ENCODE measurements at places on chromosomes 7 and 10. TPM values are rescaled to one million over a fixed set of nuclear protein-coding genes. Genes with fewer than 3 reads are reported as not detected.
A peak's percentile ranks its signal among the peaks of the same experiment; 100 is the strongest.

The RAB19 gene
- 0.49 TPM for total RNA-seq

The INSYN2A gene
- total RNA-seq: 0.30 TPM

The AKR1D1 gene
- total RNA-seq: not detected

The LIPM gene
- total RNA-seq: 17.1 TPM

The LRRN3 gene
- total RNA-seq: 2.5 TPM

The FAM25C gene
- not detected for total RNA-seq

The WEE2 gene
- 0.10 TPM for total RNA-seq

The CALHM1 gene
- not detected for total RNA-seq

The TRIM73 gene
- total RNA-seq: 1.7 TPM

The CACNA2D1 gene
- total RNA-seq: 54.4 TPM

The FZD8 gene
- total RNA-seq: 7.6 TPM

GRCh38 chr10:24908793-24909423, 43.5 kb downstream of the PRTFDC1 start:
- DNase-seq: no peak

GRCh38 chr10:75568450-75569130, 137.2 kb downstream of the LRMDA start:
- DNase-seq: no peak

- no peak for DNase-seq
Measured at GRCh38 chr10:9274206-9274755, 1219.8 kb downstream of the GATA3 start.

GRCh38 chr10:22666287-22667092, 47.9 kb downstream of the PIP4K2A start:
- no peak for DNase-seq

DNA sequence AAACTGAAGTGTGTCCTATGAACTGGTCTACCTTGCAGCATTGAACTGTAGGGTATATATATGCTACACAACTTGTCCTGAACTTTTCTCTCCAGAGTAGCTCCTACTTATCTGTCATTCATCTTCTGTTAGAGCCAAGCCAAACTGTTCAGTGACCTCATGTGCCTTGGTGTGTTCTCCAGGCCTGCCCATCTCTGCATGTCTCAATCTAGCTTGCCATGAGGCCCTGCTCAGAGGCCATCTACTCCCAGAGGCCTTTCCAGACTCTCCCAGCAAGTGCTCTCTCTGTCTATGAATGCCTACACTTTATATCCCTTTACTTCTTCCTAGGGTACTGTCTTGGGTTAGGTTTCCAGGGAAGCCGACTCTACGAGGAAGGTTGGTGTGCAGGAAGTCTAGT, 99.8 kb upstream of the MTPN start:
- no peak for DNase-seq

DNA sequence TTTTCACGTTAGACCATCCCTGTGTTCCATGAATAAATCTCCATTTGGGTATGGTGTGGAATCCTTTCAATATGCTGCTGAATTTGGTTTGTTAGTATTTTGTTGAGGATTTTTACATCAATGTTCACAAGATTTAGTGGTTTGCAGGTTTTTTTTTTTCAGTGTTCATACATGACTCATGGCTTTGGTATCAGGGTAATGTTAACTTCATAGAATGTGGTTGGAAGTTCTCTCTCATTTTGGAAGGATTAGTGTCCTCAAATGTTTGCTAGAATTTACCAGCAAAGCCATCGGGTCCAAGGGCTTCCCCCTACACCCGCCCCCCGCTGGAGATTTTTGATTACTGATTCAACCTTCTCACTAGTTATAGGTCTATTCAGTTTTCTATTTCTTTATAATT, 398.0 kb downstream of the NXPH1 start:
- DNase-seq: no peak

DNA sequence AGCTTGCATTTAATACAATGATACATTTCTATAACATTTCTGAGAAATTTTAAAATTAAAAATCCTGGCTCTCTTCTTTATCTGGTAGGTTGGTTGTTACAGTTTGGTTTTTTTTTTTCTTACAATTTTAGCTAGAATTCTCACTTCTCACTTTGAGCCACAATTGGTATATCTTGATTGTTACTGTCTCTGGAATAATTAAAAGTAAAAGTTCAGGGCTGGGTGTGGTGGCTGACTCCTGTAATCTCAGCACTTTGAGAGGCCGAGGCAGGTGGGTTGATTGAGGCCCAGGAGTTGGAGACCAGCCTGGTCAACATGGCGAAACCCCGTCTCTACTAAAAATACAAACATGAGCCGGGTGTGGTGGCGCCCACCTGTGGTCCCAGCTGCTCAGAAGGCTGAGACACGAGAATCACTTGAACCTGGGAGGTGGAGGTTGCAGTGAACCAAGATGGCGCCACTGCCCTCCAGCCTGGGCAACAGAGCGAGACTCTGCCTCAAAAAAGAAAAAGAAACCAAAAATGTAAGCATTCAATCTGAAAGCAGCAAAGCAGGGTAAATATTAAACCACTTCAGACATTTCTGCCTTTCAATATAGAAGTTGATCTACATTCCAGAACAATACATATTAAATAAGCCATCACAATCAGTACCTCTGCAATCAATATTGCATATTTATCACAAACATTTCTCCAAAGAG, 88.6 kb upstream of the PFKP start:
- DNase-seq: no peak

- DNase-seq: no peak
Measured at GRCh38 chr10:125161707-125162119, 1.4 kb upstream of the CTBP2 start.

- DNase-seq: no peak
Measured at GRCh38 chr7:25095516-25096345, 29.3 kb downstream of the CYCS start.

DNA sequence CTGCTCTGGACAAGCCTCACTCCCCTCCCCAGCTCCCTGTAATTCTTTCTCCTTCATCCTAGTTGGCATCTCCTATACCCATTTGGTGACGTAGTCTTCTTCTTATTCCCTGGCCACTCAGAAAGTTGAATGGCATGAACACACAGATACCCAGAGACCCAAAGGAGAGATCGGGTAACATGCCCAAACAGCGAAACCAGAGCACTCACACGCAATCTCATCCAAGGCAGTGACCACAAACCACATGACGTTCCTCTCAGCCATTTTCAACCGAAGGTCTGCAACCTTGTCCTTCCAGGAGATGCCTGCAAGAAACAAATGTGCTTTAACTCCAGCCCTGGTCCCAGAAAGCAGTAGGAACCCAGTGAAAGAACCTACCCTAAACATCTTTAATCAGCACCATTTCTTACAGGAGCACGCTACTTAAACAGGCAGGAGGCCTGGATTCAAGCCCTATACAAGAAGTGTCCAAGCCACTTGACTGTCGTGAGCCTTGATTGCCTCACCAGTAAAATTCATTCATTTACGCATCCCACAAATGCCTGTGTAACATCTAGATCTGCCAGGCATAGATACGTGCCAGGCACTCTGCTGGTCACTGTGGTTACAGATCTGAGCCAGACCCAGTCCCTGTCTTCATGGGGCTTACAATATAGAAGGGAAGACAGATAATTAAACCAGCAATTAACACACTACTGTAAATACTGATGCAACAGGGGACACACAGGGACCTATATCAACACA, 37.1 kb downstream of the XPNPEP1 start:
- DNase-seq: no peak

- DNase-seq: no peak
Measured at GRCh38 chr10:79081353-79082034, 12.7 kb downstream of the ZMIZ1 start.

DNA sequence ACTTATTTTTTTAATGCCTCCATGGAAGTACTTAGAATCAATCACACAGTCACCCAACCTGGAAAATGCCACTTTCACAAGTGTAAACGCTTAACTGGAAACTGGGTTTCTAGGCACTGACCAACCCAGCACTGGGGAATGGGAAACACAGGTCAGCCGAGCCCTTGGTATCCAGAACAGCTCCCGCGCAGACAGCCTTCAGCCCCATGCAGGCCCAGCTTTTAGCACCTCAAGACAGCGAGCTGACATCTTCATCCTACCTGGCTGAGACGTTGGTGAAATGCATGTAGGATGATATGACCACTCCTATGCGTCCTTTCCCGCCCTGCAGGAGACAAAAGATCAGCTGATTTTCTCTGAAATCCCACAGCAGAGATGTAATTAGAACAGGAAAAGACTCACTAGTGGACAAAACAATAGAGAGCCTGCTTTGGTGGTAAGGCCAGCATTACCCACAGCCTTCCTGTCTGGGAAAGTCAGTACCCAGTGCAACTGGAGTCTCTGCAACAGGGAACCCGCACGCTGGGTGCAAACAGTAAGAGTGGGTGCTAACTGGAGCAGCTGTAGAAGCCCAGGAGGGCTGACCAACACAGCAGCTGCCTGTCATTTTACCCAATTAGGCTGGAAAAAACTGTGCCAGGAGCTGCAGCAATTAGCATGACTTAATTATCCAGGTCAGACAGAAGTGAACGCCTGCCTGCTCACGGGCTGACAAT, 153.7 kb downstream of the TNS3 start:
- no peak for DNase-seq

- DNase-seq: no peak
Measured at GRCh38 chr7:38198366-38198765, 20.3 kb downstream of the STARD3NL start.

- peak; percentile 80 for DNase-seq
Measured at GRCh38 chr10:50286517-50286916, 35.2 kb upstream of the ASAH2 start.

- no peak for DNase-seq
Measured at GRCh38 chr10:104589431-104589830, 51.7 kb upstream of the SORCS3 start.

- no peak for DNase-seq
Measured at GRCh38 chr10:131102676-131103075, 208.8 kb downstream of the TCERG1L start.

- no peak for DNase-seq
Measured at GRCh38 chr10:538895-539294, 150.6 kb downstream of the DIP2C start.

- no peak for DNase-seq
Measured at GRCh38 chr7:131769241-131769640, 212.8 kb upstream of the PODXL start.

DNA sequence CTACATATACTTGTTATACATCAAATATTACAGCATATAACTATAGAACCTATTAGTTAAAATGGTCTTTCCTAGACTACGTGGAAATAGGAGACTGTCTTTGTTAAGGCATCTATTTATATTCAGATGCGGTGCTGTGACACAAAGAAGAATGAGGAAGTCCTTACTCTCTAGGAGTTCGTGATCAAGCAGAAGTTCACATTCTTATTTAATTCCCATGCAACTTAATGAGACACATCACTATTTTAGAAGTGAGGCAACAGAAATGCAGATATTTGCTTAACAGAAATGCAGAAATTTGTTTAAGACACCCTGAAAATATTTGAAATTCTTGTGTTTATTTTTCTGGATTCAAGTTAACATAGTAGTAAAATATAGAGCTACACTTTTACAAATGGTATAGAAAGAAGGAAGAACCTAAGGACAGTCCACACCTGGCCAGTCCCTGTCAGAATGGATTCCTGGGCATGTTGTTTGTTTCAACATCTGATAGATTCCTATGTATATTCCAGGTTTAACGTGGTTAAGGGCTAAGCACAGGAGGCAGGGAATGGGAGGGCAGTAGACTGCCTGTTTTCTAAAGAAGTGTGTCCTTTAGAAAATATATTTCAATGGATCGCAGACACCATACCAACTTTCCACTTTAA, 70.6 kb upstream of the NXPH1 start:
- DNase-seq: no peak

DNA sequence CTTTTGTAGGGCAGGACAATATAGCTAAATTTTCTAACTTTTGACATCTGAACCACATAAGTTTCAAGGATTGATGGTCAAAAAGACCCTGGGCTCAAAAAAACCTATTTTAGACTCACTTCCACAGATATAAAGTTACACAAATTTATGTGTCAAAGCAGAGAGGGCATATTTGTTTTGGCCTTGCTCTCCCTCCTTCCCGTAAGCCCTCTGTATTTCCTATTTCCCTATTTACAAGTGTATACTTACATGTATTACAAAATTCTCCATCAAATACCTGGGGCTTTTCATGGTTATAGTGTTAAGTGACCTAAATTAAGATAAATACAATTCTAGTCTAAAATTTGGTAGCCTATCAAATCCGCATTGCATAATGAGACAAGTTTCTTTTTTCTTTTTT, 2.6 kb downstream of the KDM7A start:
- DNase-seq: no peak

DNA sequence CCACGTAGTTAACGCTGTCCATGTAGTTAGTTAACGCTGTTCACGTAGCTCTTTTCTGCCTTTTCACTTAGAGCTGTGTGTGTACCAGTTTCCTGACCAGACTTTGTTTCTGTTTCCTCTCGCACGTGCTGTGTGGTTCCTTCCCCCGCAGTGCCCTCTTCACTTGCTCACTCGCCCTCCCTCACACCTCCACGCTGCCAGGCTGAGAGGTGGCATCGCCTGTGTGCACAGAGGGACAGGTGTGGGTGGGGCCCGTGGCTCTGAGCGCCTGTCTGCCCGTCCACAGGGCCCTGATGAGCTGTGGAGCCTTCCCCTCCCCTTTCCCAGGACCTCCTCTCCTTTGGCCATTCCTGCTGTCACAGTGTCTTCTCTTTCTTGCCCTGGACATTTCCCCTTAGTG, 30.6 kb downstream of the WDR37 start:
- DNase-seq: no peak

- DNase-seq: peak; percentile 54
Measured at GRCh38 chr10:99364125-99364524, 35.0 kb downstream of the CNNM1 start.

GRCh38 chr7:101891936-101892640, 74.7 kb downstream of the CUX1 start:
- no peak for DNase-seq

GRCh38 chr7:17234398-17235031, 63.9 kb upstream of the AHR start:
- peak; percentile 28 for DNase-seq

GRCh38 chr7:126723966-126724544, 528.7 kb downstream of the GRM8 start:
- no peak for DNase-seq

- peak; percentile 68 for DNase-seq
Measured at GRCh38 chr10:99976886-99977665, 32.7 kb downstream of the DNMBP start.

GRCh38 chr10:132403511-132404168, 6.6 kb downstream of the PWWP2B start:
- no peak for DNase-seq

GRCh38 chr7:146528581-146528980, 412.0 kb downstream of the CNTNAP2 start:
- DNase-seq: no peak

GRCh38 chr7:94276027-94276426, 118.7 kb upstream of the COL1A2 start:
- DNase-seq: no peak

GRCh38 chr7:42745357-42746059, 166.4 kb downstream of the C7orf25 start:
- peak; percentile 37 for DNase-seq

GRCh38 chr10:103629581-103629980, 136.1 kb downstream of the NEURL1 start:
- no peak for DNase-seq

GRCh38 chr7:93048136-93048930, 69.4 kb downstream of the SAMD9 start:
- no peak for DNase-seq

- DNase-seq: no peak
Measured at GRCh38 chr7:17367502-17367901, 69.0 kb downstream of the AHR start.

GRCh38 chr10:80964955-80965614, 427.4 kb downstream of the SH2D4B start:
- DNase-seq: no peak

GRCh38 chr10:51288511-51288910, 214.2 kb downstream of the PRKG1 start:
- DNase-seq: no peak

GRCh38 chr10:128461991-128462390, 335.8 kb upstream of the MKI67 start:
- DNase-seq: no peak

GRCh38 chr7:123624527-123625183, 23.0 kb downstream of the ASB15 start:
- no peak for DNase-seq
